LHCN-M2 (cell line): ENCODE measurements at places on chromosomes 4 and X. TPM values are rescaled to one million over a fixed set of nuclear protein-coding genes. Genes with fewer than 3 reads are reported as not detected.
A peak's percentile ranks its signal among the peaks of the same experiment; 100 is the strongest.

Gene TAPT1
- 7.6 and 10.1 TPM in 2 replicates for total RNA-seq

Gene GAGE2A
- total RNA-seq: not detected in 2 replicates

Gene UBA6
- total RNA-seq: 174 and 295 TPM in 2 replicates

GRCh38 chr4:17554568-17554967, 22.4 kb upstream of the LAP3 start:
- DNase-seq: no peak

Gene KDM5C
- total RNA-seq: 68.8 and 94.1 TPM in 2 replicates

Gene CCNB3
- 0.32 and 0.40 TPM in 2 replicates for total RNA-seq

DNA sequence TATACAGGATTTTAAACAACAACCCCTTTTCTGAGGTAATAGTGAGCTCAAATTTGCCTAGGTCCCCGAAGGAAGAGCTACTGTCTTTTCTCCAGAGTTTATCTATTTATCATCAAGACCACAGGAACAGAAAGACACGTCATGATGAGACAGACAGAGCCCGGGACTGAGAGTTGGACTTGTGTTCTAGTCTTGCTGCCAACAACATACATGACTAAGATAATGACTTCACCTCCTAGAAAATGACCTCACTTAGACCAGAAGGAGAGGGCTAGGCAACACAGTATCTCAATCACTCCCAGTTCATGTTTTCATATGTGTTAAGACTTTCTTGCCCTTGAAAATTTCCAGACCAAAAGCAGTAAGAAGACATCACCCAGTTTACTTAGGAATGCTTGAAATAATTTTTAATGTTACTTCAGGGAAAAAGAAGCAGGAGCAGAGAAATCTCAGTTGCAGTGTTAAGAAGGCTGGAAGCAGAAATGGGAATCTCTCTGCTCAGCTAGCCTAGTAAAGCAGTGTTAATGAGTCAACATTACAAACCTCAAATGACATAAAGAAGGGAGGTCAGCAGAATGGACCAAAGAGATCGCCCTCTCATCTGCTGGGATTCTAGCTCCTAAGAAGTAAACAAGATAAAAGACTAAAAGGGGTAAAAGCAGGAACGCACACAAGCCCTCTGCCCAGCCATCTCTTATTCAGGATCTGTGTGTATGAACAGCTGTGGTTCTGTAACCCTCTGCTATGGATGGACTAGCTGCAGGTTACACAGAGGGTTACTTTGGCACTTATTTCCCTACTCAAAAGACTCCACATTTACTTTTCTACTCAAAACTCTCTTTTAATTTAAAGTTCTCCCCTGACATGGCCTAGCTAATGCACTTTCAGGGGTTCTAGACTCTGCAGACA, 24.8 kb downstream of the PDGFC start:
- DNase-seq: peak; percentile 99

DNA sequence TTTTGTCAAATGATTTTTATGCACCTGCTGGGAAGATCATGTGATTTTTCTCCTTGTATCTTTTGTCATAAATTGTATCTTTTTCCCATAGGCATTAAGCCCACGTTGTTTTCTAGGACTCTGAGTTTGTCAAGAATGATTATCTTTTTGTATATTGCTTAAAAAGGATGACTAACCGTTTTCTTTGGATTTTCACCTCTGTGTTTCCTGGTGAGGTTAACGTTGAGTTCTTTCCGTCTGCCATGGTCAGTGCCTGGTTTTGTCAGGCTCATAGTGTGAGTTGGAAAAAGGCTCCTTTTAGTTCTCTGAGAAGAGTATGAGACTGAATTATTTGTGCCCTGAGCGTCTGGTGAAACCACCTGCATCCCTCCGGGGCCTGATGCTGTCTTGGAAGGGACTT, 21.9 kb downstream of the PCGF3 start:
- no peak for DNase-seq

DNA sequence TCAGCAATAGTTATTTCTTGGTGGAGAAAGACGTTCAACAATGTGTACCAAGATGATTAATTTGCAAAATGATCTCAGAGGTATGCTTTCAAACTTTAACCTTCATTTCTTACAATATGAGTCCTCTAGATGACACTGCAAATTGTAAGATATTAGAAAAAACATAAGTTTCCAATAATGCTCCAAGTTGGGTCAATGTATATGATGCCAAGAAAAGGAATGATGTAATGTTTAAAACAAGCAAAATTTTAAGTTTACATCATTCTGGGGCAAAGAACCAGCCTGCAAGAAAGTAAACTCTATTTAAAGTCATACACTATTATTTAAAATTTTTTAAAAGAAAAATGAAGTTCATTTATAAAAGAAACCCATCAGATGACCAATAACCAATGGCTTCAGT, 56.1 kb downstream of the PRSS12 start:
- DNase-seq: no peak

Gene PRDM8
- 74.3 and 86.8 TPM in 2 replicates for total RNA-seq

DNA sequence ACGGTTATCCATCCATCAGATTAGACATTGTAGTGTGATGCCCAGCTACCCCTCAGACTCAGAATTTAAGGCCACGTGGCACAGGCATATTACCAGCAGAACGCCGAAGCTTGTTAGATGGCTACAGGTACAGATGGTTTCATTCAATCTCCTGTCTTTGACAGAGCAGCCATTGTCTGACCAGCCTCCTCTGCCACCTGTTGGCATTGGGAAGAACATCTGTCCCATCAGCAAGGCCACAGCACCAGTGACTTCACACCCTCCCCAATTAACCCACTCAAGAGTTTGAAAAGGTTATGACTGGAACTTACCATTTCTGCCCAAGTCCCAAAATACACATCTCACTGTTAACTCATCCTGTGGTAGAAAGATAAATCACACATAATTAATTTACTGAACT, 22.0 kb upstream of the PHKA2 start:
- no peak for DNase-seq

DNA sequence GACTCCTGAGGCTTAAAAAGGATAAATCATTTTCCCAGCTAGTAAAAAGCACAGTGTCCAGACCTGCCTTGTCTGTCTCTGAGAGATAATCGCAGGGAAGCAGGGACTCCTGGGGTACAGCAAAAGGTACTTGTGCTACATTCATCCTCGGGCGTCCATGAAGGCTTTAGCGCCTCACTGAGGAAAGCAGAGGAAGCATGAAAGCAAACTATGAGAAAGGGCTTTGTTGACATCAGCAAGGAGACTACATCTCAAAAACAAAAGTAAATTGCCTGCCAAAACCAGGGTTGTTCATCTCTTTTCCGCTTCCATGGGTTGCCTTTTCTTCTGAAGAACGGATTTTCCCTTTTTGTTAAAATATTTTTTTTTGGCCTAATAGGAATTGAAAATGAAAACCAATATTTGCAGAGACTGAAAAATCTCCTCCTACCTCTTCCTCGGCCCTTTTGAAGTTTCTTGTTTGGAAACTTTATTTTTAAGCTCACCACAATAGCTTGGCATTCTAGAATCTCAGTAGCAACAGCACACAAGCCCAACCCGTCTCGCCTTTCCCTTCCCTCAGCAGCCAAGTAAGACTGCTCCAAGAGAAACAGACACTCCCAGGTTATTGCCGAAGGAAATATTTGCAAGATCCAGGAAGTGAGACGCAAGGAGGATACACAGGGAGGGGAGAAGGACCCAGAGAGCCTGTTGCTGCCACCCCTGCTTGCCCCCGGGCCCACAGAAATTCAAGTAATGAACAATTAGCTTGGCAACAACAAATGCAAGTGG, 148.3 kb upstream of the DGKK start:
- no peak for DNase-seq

DNA sequence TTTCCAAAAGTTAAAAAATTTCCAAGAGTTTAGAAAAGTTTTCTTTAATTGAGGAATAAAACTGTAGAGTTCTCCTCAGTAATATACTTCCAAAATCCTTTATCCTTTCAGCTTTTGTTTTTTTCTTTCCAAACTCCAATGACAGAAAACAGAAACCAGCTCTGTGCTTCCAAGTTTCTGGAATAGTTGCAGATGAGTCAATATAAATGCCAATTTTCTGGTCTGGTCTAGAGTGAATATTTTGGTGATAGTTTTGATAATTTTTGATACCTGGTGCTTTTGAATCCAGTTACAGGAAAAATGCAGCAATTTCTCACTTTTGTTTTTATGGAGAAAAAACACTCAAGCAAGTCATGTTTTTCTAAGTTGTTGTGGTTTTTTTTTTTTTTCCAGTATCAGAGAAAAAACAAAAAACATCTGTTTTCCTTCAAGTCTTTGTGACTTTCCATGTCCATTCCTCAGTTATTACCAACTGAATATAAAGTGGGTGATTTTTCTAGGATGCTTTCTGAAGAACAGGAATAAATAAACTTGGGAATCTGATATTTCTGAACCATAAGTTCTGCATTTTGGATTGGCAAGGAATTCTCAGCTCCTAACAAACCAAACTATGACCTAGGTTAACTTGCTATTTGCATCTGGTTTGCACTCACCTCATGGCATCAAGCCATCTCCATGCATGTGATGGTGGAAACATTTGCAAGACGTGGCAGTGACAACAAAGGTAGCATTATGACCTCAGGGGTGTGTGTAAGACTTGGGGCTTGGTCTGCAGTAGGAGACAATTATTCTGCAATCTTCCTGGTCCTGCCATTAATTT, 139.1 kb downstream of the VEGFC start:
- DNase-seq: no peak

- DNase-seq: no peak
Measured at GRCh38 chrX:12994321-12994720, 19.4 kb downstream of the TMSB4X start.

GRCh38 chrX:139758809-139759208, 50.8 kb upstream of the MCF2 start:
- DNase-seq: no peak

Gene CYTL1
- not detected in 2 replicates for total RNA-seq

- no peak for DNase-seq
Measured at GRCh38 chr4:119721878-119722277, 93.3 kb upstream of the PDE5A start.

DNA sequence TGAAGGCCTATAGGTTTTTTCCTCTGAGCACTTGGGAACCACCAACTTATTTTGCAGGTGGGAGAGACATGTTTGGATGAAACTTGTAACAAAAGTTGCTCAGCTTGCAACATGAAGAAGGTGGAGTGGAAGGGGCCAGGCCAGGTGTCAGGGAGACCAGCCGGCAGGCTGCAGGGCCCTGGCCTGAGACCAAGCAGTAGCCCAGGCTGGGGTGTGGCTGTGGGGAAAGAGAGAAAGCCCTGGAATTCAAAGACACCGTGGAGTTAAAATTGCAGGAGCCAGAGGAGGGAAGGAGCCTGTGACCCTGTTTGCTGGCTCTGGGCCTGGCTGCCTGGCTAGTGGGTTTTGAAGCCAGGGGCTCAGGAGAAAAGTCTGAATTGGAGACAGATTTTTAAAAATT, 43.4 kb downstream of the EFNB1 start:
- DNase-seq: no peak

Gene YY2
- total RNA-seq: 1.8 and 1.9 TPM in 2 replicates

DNA sequence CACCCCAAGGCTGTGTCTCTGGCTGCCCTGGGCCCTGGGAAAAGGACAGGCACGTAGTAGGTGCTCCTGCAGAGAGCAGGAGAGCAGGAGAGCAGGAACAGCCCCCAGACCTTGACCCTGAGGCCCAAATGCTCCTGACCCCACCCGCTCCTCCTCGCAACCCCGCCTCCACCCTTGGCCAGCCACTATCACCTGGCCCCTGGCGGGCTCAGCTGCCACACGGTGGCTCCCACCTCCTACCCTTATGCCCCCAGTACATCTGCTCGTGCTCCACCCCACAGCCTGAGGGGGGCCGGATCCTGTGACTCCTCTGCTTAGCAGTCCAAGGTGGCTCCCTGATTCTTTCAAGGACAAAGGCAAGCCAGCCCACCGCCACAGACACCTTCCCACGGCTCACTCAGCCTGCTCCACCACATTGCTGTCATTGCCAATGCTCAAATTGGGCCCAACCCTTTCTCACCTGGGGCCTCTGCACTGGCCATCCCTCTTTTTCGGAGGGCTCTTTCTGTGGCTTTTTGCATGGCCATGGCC, 5.4 kb upstream of the HAUS7 start:
- DNase-seq: no peak

Gene RBM47
- 0.06 and 0.17 TPM in 2 replicates for total RNA-seq

Gene AMOT
- total RNA-seq: 0.23 and 0.51 TPM in 2 replicates
